ENCODE measurements at places on chromosomes 12 and 14.

GRCh38 chr12:91994208-91994797, 151.3 kb downstream of the BTG1 start:
- DNase-seq: no peak

GRCh38 chr12:1576410-1577241, 17.8 kb downstream of the FBXL14 start:
- no peak for DNase-seq

- DNase-seq: no peak
These were observed 244.2 kb downstream of the SOX5 start for GRCh38 chr12:23704992-23705943.

GRCh38 chr12:27866373-27867101, 86.5 kb upstream of the MANSC4 start:
- DNase-seq: no peak

GRCh38 chr12:59834659-59835474, 239.0 kb downstream of the SLC16A7 start:
- peak; percentile 13 for DNase-seq

DNA sequence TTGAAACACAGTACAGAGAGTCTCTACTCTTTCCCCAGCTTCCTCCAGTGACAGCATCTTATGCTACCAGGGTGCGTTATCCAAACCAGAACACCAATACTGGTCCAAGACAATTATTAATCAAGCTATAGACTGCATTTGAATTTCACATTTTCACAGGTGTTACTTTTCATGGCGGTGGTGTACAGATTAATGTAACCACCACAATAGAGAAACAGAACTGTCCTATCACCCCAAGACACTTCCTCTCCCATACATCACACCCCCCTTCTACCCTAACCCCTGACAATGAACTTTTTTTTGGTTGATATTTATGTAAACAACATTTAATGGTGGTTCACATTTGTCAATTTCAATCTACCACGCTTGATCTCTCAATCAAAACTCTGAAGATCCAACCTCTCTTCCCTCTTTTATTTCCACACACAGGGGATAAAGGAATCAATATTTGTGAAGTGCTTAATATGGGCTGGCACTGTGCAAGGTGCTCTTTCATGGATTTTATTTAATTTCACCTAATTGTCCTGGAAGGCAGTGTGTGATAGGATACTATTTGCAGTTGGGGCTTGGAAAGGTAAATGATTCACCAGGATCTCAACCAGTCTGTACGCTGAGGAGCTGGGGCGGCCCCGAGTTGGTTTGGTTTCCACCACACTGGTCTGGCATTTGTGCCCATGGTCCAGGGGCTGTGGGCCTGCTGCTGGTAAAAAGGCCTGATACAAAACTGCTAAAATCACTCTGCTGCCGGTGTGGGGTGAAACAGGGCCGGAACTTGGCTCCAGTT, 54.6 kb upstream of the DICER1 start:
- DNase-seq: no peak

GRCh38 chr12:65113621-65114035, 7.5 kb downstream of the WIF1 start:
- no peak for DNase-seq

DNA sequence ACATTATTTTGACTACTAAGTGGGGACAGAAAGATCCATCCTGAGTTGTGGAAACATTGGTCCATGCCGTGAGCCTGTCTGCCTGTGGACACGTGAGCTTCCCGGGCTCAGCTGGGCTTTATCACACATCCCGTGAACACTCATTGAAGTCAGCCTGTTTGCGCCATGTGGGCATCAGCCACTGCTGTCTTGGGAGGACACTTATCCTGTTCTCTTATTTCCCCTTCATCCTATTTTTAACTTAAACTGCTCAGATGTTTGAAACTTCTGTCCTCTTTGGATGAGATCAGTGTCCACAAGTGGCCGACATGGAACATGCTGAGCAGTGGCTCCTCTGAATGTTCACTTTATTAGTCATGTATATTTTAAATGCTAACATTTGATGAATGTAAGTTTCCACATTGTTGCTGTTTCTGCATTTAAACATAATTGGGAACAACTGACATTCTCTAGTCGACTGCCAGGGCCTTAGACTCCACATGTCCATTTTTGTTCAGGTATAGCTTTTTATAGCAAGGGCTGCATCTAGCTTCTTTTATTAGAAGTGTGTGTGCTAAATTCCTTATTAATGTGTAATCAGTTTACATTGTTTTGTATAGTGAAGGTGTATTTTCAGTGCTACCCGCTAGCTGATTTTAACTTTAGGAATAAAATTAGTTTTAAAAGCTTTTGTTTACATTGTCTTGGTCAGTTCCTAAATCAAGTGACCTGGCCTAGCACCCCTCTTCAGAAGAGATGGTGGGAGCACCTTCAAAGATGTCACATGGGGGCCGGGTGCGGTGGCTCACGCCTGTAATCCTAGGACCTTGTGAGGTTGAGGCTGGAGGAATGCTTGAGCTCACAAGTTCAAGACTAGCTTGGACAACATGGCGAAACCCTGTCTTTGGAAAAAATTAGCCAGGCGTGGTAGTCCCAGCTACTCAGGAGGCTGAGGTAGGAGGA, 24.0 kb downstream of the RNF34 start:
- DNase-seq: no peak

DNA sequence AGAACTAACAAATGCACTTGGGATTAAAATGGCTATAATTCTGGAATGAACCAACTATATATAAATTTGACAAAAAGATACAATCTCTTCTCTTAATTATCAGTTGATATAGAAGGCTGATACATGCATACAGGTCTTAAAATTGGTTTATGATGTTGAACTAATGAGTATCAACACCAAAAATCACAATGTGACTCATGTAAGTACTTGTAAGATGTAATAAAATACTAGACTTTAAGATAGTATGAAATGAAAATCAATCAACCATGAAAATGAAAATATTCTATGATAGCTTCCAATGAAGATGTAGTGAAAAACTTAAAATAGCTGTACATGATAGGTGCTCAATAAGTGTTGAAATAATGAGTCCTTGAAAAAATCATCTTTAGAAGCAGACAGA, 116.6 kb upstream of the SOX5 start:
- DNase-seq: no peak

DNA sequence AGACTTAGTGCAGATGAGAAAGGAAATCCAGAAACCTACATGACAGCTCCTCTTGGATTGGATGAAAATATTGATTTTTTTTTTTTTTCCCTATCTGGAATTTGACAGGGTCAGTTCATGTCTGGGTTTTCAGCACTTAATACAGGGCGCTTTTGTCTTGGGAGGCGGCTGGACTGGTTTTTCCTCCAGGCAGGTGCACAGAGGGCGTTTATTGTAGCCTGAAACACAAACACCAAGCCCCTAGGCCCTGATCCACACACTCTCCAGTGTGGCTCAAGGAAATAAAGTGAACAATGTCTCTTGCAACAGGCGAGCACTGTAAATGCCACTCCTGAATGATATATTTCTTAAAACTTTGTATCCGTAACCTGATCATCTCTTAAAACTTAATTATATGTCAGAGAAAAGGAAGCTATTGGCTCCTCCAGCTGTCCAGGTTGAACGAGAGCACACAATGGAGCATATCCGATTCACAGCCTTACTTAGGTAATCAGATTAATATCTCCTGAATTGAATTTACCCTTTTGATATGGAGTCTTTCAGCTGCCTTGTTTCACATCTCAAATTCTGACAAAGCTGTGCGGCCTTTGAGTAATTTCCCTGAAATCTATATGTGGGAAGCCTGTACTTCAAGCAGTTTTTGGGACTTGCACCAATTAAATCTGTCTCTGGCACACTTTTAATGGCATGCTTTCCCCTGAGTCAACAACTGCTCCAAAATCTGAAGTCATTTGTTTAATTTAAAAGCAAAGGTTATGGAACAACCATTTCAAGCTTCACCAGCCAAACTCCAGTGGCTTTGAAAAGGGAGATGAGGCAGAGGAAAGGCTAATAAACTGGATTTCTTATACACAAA, 485.7 kb downstream of the ZFP36L1 start:
- DNase-seq: no peak

DNA sequence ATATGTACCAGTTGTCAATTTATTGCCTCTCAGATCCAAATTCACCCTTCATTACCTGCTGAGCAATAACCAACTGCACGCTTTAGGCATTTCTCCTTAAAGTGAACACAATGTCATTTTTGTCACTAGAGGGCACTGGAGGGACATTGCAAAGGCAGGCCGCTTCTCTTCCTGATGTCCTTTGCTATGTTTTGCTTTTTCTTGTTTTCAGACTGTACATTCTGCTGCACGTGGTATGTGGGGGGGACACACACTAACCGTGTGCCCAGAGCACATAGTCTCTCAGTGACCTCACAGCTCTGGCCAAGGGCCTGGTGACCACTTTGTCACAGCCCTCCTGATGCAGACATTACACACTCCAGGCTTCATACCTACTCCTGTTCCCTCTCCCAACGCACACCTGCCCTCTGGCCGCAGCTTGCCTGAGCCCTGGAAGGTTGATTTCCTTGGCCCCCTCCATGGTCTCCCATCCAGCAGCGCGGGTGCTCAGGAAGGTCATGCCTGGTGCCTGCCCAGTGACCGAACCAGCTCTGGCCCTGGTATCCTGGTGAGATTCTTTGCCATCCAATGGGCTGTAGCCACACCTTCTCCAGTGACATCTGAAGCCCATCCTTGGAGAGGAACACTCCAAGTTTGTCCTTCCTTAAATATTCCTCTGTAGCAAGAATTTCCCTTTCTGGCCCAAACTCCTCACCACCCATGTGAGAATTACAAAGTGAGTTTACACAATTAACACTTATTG, 39.9 kb downstream of the MYO1H start:
- peak; percentile 36 for DNase-seq

DNA sequence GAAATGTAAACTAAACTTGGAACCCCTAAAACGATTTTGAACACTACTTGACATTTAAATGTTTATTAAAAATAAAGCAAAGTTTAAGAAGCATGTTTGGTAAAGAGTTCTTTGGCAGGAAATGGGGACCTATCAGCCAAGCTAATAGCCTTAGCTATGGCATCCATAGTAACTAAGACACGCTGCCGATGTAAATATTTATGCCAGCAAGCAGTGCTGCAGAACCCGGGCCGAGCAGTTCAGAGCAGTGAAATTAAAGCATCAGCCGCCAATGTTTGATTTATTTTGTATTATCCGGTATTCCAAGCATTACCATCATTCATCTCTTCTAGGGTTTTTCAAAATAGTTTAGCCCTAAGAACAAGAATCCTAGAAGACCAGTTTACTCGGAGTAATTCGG, 61.6 kb downstream of the PPP2R5C start:
- no peak for DNase-seq

- no peak for DNase-seq
These were observed 1.4 kb downstream of the BICDL1 start for GRCh38 chr12:119990382-119990874.

DNA sequence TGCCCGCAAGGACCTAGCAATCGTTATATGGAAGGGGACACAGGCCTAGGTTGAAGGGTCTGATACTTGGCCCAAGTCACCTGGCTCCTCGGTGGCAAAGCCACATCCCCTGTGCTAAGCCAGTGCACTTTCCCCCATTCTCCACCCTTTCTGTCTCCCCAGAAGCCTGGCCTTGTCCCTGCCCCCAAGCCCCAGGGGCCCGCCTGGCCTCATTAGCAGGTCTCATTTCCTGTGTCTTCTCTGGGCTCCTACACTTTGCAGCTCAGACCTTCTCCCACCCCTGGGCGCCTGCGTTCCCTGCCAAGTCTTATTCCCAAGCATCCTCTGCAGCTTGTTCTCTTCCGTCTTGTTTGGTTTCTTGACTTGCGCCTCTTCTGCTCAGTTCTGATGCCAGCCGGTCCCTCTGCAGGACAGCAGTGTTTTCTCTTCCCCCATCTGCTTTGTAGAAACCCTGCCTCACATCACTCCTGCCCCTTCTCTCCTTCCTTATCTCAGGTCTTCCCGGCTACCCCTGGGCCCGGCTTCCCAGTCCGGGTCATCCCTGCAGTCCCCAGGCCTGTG, 66.7 kb downstream of the SLC24A4 start:
- no peak for DNase-seq

- peak; percentile 2 for DNase-seq
These were observed 31.2 kb downstream of the CCDC59 start for GRCh38 chr12:82326905-82327503.

GRCh38 chr12:30806989-30807694, 52.4 kb upstream of the CAPRIN2 start:
- DNase-seq: peak; percentile 46

DNA sequence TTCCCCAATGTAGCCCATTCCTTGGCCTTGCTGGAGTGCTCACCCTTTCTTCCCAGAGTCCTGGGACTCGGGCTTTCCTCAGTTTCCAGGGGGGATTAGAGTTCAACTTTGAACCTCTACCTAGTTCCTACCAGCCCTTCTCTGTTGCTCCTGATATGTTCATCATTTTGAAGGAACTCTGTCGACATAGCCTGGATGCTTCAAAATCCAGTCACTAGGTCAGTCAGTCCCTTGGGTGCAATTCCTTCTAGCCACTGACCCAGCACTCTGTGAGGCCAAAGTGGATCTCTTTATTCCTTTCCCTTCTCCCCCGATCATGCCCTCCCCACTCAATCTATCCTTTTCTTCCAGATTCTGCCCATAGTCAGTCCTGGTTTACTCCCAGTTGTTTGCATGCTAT, 72.3 kb upstream of the TMCC3 start:
- no peak for DNase-seq

GRCh38 chr14:37230551-37231194, 32.9 kb downstream of the MIPOL1 start:
- DNase-seq: peak; percentile 61

- no peak for DNase-seq
These were observed 9.9 kb upstream of the GOLGA3 start for GRCh38 chr12:132838410-132839080.

DNA sequence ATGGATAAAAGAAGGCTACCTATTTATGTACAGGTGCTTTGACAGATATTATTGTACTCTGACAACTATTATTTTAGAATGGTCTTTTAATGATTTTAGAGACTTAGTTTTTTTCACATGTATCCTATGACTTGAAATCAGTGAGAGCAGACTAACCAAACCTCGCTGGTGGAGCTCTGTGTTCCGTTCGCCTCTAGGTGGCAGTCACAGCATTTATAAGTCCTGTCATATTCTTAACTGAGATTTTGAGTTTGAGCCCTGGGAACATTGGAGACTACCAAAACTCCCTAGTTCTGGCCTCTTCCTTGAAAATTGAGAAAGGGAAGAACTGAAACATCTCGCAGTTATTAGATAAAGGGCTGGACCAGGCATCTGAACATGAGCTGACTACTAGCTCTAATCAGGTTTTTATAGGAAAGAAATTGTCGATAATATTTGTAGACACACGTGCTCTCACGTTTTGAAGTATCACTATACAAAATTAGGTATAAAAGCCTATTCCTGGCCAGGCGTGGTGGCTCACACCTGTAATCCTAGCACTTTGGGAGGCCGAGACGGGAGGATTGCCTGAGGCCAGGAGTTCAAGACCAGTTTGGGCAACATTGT, 48.3 kb downstream of the TTLL5 start:
- peak; percentile 65 for DNase-seq
